ENCODE measurements at places on chromosomes 1 and 21.

- no peak for DNase-seq
These were observed 11.6 kb downstream of the ARHGEF2 start for GRCh38 chr1:155966750-155967149.

DNA sequence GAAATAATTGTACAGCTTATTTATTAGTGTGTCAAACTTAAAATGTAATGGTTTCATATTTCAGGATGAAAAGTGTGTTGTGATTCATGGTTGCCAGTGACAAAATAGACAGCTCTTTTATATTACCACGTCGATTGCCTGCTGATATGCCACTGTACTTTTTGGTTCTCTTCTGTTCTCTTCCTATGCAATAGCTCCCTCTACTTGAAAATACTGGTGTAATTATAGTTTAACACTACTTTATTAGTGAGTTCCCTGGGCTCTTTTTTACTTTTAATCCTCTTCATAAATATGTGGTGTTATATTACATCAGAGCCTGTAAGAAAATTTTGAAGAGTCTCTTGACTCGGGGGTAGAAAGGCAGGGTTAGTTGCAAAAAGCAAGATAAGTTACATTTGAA, 111.3 kb downstream of the PATJ start:
- no peak for DNase-seq

GRCh38 chr1:65167586-65168242, 19.7 kb downstream of the AK4 start:
- DNase-seq = no peak

DNA sequence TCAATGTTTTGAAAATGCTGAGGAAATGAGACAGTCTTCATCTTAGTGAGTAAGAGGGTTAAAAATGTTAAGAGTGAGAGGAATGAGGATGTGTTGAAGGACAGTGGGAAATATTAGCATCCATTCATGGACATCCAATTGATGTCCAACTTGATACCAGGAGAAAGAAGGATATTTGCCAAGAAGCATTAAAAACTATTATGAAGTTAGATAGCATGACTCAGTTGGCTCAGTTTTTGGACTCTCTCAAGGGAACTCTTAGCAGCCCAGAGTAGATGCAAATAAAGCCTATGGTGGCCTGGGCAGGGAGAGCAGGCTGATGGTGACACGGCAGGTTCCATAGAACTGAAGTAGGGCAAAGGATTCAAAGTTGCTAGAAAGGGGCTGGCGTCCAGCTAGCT, 171.0 kb downstream of the ZZZ3 start:
- DNase-seq = no peak

DNA sequence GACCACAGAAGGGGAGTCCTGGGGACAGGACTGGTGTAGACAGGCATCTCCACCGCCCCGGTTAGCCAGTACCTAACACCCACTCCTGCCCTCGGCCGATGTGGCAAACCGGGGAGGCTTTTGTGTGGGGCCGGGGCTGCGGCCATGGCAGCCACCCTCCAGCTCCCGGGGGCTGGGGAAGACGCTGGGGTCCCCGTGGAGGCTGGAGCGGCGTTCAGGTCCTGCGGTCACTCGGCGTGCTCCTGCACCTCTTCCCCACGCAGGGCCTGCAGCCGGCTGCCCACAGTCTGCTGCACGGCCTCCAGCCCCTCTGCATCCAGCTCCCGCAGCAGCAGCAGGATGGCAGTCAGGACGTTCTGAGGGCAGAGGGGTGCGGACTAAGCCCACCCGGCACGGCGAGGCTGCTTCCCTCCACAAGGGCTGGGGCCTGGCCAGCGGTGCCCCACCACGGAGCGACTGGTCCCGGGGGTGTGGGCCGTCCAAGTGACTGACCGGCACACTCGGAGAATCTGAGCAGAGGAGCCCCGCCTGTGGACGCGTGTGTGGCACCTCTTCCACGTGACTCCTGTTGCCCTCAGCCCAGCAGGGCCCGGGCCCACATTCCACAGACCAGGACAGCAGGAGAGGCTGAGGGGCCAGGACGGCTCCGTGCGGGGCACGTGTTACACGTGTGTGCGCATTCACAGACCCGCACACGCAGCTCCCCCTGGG, 9.1 kb downstream of the CFAP410 start:
- no peak for DNase-seq

GRCh38 chr1:2186901-2187300, 7.7 kb downstream of the FAAP20 start:
- DNase-seq = no peak

- DNase-seq = no peak
These were observed 8.4 kb downstream of the PRRX1 start for GRCh38 chr1:170672316-170672715.

GRCh38 chr1:221916176-221916575, 174.3 kb upstream of the DUSP10 start:
- DNase-seq = no peak

DNA sequence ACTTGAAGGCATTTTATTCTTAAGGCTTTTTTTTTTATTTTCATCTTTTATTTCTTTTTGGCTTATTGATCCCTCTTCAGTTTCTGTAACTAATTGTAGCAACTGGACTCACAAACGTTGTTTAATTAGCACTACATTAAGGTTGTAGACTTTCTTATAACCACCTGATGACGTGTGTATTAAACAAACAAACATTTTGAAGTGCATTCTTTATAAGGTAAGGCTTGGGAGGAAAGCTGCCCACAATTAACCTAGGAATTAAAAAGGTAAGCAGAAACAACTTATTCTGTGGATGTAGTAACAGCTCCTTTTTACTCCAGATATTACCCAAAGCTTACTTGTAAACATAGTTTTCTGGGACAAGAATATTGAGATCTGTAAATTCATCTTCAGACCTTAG, 55.0 kb downstream of the CAMSAP2 start:
- no peak for DNase-seq

DNA sequence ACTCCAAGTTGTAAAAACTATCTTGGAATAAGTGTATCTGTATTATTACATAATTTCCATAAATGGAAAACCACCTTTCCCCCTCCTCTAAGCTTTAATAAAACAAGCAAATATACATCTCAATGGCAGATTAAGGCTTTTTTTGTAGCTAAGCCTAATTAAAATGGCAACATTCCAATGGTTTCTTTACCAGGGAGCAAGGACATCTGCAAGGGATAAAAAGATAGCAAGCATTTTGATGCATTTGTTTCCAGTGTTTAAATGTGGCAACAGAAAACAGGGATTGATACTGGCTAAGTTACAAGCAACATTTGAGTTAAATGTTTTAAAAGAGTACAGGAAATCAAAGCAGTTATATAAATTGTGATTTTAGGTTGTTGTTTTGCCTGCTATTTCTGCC, 1012.7 kb downstream of the ADGRL2 start:
- DNase-seq = no peak

DNA sequence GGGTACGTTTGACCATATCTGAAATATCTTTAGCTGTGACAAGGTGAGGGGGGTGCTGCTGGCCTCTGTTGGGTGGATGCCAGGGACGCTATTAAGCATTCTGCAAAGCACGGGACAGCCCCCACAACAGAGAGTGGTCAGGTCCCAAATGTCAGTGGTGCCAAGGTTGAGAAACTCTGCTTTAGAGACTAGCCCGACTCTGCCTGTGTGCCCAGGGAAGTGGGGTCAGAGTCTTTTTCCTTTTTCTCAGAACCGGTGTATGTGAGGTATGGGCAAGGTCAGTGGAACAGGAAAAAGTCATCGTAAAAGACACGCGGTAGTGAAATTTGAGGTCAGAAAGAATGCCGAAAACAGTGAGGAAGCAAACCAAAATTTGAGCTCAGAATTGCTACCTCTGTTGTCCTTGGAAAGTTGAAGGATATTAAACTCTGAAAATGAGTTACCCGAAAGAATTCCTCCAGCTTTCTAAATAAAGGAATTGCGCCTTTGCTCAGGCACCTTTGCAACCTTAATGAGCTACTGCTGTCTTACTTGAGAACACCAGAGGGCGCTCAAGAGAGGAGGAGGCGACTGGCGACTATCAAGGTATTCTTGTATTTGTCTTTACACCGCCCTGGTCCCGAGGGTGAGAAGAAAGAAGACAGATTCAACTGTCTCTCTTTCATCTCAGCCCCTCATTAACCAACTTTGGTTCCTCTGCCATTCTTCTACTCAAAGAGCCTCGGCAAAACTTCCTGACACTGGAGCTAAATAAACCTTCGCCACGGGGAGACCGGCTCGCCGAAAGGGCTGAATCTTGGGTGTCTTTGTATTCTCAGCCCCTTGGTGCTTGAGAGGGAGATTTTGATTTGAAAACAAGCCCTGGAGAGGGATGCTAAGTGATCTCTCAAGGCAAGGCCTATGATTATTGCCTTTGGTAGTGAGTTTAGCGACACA, 85.4 kb upstream of the OLIG2 start:
- peak; percentile 37 for DNase-seq

GRCh38 chr1:161866241-161866640, 100.1 kb downstream of the ATF6 start:
- DNase-seq = no peak

DNA sequence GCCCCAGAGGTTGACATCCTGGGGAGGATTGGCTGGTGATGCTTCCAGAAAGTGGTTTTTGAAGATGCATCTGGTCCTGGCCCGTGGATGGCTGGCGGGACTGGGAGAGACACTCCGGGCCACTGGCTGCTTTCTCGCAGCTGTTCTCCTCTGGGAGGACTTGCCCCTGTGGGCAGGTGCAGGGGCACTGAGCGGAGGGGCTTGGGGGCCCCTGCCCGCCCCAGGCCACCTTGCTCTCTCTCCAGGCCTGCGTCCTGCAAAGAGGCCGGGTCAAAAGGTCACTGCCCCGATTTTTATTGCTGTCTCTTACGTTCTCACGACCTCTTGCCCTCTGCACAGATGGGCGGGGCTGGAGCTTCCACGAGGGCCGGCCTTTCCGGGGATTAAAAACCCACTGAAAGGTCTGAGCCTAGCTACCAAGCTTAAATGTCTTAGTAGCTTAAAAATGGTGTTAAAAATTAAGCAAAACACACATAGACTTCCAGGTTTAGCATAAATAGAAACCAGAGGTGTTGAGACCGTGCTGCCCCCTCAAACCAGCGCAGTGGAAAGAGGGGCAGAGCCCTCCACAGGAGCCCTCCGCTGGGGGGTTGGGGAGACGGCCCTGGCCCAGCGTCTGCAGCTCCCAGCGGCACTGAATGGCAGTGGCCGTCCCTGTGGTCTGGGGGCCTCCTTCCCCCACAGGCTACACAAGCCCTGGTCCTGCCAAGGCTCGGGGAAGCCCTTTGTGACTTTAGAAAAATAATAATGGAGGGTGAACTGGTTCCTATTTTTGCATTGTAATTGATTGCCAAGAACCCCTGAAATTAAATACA, 43.9 kb downstream of the SKI start:
- DNase-seq = no peak

GRCh38 chr1:154572468-154573167, 5.0 kb downstream of the CHRNB2 start:
- DNase-seq = no peak

- no peak for DNase-seq
These were observed 69.1 kb downstream of the DYRK1A start for GRCh38 chr21:37435711-37436110.

GRCh38 chr21:42640486-42640885, 12.9 kb upstream of the PDE9A start:
- DNase-seq = no peak

DNA sequence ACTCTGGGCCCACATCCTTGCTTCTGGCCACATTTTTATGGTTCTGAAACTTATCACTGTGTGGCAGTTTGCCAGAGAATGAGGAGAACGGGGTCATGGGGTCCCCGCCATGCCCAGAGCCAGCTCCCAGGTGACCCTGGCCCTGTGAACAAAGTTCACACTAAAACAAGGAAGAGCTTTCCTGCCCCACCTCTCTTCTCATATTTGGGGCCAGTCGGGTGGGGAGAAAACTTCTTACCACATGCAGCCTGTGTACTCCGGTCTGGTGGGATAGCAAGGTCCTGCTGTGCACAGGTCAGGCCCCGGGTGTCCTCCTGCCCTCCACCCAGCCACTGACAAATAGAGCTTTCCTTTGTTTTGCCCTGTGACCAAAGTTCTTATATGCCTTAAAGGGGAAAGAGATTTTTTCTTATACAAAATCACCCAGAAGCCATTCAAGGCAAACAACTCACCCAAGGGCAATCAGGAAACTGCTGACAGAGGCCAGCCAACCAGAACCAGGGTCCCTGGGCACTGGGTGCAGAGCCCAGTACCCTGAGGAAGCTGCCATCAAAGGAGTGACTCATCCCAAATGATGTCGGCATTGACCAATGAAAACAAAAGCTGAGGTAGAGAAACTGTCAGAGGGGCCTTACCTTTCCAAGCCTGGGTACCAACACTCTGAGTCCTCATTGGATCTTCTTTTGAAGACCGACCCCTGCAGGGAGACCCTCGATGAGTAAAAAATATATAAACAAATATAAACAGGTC, 53.6 kb downstream of the OLIG1 start:
- DNase-seq = no peak

- no peak for DNase-seq
These were observed 59.8 kb upstream of the KIF26B start for GRCh38 chr1:245094954-245095353.

DNA sequence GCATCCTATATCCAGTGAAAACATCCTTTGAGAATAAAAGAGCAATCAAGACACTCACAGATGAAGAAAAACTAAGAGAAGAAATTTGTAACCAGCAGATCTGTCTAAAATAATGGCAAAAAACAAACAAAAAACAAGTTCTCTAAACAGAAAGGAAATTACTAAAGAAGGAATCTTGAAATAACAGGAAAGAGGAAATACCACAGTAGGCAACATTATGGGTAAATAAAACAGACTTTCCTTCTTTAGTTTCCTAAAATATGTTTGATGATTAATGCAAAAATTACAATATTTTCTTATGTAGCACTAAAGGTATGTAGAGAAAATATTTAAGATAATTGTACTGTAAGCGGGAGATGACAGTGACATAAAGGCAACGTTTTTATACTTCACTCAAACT, 23.5 kb downstream of the SLC19A1 start:
- DNase-seq = no peak

DNA sequence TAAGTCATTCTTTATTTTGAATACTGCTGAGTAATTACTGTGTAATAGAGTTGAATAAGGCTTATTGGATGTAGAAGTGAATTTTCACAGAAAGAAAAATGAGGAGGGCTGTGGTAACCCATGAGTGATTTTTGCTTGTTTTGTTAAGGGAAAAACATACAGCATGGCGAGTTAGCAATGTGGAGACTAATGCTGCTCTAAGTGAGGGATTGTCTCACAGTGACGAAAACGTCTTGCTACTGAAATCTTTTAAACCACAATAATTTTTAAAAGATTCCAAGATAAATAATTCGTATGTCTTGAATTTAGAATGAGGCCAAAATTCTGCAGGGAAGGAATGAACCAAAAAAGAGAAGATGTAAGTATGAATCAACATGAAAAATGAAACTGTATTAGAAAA, 16.2 kb upstream of the PLA2G4A start:
- no peak for DNase-seq

GRCh38 chr1:109995536-109995935, 11.0 kb downstream of the AHCYL1 start:
- DNase-seq = no peak
